ENCODE measurements at places on chromosomes 1 and 21.
A peak's percentile ranks its signal among the peaks of the same experiment; 100 is the strongest.

DNA sequence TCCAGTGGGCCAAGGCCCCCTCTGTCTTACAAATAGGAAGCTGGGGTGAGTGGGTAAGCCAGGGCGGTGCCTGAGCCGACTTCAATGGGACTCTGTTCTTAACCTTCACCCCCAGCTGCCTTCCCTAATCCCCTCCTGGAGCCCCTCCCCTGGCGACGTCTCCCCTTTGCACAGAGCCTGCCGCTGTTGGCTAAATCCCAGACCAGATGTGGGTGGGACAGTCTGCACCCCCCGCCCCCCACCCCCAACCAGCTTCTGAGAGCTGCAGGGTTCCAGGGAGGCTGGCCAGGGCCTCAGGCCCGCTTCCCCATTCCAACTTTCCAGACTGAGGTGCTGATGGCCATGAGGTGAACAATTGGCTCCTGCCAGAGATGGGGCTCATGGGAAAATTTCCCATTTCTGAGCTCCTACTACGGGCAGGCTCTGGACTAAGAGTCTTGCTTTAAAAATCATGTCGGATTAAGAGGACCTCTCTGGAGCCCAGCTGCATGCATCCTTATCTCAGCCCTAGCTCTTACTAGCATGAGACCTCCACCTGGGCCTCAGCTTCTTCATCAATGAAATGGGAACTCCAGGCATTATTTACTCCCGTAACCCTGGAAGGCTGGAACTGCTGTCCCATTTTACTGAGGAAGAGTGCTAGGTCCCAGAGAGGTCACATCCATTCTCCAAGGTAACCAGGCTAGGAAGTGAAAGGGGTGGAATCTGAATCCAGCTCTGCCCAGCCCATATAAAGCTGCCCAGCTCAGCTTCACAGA lies 6.4 kb downstream of the COL8A2 start:
- DNase-seq = no peak

GRCh38 chr21:31497914-31498313 lies 153.9 kb upstream of the TIAM1 start:
- DNase-seq = no peak

DNA sequence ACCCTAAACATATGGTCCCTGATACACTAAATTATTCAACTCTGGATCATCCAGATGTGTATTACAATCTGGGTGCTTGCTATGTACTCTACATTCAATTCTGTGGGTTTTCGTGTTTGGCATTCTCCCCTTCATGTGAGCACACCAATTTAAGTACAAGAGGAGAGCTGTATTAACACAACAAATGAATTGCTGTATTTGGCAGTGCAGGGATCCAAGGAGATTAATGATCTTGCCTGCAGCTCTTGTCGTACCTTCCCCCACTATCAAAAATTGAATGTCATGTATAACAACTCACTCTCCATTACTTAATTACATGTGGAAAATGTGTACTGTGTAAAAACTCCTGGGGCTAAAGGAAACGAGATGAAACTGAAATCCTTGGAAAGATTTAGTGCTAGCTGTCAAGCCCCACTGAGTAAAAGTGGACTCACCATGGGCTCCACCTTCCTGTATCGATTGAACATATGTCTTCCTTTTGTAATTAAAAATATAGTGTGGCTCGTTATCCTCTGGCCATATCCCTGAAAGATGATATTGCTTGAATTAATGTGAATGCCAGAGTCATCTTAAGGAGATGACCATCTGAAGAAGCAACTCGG lies 172.2 kb upstream of the L1TD1 start:
- no peak for DNase-seq

- no peak for DNase-seq
Measured at GRCh38 chr21:15772654-15773053, 42.9 kb downstream of the USP25 start.

- DNase-seq = no peak
Measured at GRCh38 chr1:43137445-43138052, 34.5 kb downstream of the EBNA1BP2 start.

DNA sequence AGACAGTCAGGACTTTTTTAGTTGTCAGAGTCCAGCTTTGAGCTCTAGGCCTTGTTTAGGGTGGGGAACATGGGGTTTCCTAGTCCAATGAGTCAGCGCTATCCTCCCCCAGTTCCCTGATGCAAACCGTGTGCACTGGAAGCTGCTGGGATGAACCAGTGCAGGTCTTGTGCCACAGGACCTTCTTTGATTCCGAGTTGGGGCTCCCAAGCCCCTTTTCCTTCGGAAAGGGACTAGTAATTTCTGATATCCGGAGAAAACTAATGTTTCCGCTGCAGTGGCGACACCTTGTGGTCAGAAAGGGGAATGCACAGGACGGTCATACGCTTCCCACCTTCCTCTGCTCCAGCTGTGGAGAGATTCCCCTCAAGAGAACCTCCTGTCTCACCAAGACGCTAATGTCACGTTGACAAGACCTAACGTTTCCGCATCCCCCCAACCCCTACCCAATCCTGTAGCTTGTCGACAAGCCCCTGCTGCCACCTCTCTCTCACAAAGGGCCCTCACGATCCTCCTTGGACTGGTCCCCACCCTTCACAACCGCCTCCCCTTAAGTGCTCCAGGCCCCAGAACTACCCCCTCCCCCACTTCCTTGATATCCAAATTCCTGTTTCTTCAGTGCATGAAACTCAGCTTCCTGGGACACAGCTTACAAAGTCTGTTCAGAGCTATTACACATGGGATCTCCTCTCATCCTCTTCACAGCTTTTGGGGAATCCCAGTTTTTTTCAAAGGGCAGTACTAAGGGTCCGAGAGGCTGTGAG lies 30.9 kb downstream of the GPA33 start:
- peak; percentile 50 for DNase-seq

DNA sequence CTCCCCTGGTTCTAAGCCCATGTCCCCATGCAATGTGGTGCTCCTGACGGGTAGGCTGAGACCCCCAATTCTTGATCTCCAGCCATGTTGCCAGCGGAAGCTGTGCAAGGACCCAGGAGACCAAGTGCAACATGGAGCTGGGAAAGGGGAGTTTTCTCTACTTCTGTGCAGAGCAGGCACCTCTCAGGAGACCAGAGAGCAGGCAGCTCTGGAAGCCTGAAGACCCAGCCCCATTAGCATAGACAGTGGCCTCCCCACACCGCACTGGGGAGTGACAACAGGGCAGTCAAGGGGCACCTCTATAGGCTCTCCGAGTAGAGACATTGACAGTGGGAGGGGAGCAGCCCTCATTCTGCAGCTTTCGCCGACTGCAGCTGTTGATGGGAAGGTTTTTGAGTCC lies 410.2 kb downstream of the MATN1 start:
- no peak for DNase-seq

DNA sequence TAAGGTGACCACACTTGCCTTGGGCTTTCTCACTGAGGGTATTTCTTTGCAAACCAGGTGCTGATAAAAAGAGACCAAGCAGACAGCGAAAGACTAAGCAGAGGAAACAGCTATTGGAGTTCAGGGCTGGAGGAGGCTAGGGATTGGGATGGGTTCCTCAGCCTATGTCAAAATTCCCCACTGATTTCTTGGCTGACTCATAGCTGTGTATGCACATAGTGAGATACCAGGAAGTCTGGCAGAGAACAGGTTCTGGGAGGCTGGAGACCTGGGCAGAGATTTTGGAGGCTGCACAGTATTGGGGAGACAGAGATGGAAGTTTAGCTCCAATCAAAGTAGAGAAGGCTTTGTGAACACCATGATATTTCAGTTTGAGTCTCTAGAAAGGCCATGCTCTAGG lies 25.3 kb downstream of the YARS1 start:
- no peak for DNase-seq

DNA sequence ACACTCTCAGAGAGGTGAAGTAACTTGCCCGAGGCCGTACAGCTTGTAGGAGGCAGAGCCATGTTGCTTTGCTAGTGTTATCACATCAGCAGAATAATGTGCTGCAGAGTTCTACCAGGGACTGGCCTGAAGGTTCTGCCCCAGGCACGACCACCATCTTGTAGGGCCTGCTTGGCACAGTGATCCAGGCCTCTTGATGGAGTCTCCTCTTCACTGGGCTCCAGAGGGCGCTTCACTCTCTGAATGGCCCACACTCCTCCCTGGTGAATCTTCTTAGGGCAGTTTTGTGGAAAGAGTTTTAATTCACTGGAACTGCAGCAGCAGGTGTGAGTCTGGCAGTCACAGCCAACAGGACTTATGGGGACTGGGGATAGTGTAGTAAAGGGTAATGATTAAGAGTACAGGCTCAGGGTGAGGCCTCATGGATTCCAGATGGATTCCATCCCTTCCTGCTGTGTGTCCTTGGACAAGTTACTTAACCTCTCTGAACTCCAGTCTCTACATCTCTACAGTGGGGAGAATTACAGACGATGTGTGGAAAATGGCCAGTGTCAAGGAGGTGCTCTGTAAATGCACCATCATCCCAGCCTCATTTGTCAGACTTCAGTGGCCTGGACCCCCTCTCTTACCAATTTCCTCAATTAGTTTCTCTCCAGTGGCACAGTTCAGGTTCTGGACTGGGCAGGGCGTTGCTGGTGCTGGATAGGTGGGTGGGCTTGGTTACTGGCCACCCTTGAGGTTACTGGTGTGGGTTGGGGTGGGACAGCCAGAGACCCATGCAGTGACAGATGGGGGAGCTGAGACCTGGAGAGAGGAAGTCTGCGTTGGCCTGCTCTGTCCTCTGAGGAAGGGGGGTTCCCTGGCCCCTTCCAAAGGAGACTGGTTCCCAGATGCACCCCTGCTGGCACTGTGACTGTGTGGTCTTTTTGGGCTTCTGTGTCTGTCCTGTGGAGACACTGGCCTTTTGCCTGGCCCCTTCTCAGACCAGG lies 45.9 kb upstream of the CSF3R start:
- DNase-seq = no peak

GRCh38 chr1:108017698-108018097 lies 52.7 kb upstream of the VAV3 start:
- no peak for DNase-seq

DNA sequence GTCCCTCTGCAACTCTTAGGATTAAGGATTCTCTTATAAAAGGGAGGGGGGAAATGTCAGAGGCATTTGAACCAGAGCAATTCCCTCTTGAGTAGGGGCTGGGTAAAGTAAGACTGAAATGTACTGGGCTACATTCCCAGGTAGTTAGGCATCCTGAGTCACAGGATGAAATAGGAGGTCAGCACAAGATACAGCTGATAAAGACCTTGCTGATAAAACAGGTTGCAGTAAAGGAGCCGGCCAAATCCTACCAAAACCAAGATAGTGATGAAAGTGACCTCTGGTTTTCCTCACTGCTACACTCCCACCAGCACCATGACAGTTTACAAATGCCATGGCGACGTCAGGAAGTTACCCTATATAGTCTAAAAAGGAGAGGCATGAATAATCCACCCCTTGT lies 14.3 kb upstream of the COX20 start:
- DNase-seq = no peak

DNA sequence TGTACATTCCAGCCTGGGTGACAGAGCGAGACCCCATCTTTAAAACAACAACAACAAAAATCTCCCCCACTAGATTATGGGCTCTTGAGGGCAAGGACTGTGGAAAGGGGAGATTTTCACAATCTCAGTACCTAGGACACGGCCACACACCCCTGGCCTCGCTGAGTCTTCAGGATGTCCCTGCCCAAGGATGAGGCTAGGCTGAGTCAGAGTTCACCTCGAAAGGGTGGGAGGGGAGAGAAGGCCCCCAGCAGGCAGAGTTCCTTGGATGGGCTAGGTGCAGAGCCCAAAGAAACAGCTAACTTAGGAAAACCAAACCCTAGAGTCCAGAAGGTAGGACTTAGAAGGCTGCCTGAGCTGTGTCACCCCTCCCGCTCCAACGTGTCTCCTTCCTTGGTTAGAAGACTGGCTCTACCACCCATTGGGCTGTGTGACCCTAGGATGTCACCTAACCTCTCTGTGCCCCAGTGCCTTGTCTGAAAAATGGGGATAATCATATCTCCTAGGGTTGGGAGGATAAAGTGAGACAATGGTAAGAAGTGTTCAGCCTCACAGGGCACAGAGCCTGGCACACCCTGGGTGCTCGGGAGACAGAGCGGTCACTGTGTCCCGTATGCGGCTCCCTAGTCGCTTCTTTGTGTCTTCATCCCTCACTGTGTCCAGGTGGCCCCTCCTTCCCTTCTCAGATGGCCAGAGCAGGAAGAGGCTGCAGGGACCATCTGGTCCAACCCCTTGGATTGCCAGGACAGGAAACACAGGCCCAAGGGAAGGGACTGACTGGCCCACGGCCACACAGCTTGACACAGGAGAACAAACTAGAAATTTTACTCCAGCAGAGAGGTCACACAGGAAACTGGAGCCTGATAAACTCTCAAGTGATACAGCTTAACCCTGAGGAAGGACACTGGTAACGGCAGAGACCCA lies 11.2 kb downstream of the TRIM62 start:
- no peak for DNase-seq

GRCh38 chr1:29876902-29877301 lies 640.6 kb downstream of the PTPRU start:
- no peak for DNase-seq

All from NCI-H187 treated with DMSO at 0.1 percent for 48 hours (cell line).